ENCODE measurements at places on chromosomes 5 and 9. TPM values are rescaled to one million over a fixed set of nuclear protein-coding genes. Genes with fewer than 3 reads are reported as not detected.

The THBS4 gene
- total RNA-seq = 0.22 TPM

The CCDC183 gene
- not detected for total RNA-seq

The TNFSF8 gene
- total RNA-seq = not detected

The SWI5 gene
- total RNA-seq = 61.4 TPM

The NEURL1B gene
- total RNA-seq = 2.3 TPM

The ARL14EPL gene
- 0.37 TPM for total RNA-seq

The FUBP3 gene
- total RNA-seq = 49.2 TPM

DNA sequence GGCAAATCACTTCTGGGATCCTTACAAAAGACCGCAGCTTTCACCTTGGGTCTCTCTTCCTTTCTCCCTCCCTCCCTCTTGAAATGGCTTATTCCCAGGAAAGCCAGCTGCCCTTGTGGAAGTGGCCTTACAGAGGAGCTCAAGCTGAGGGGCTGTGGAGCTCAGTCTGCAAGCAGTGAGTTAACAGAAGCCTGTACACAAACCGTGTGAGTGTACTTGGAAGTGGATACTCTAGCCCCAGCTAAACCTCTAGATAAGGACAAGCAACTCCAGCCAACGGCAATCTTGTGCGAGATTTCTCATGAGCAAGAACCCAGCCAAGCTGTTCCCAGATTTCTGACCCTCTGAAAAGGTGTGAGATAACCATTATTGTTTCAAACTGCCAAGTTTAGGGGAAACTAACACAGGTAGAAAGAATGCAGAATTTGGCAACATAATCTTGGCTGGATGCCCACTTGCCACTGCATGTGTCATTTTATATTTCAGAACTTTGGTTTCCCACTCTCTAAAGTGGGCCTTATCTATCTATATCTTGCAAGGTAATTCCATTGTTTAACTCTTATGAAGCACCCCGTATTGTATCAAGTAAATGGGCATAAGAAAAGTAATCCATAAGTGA lies 85.6 kb downstream of the CDH18 start:
- DNase-seq = peak; percentile 41

- no peak for DNase-seq
These were observed 330.5 kb upstream of the IRX4 start for GRCh38 chr5:2213121-2213730.

- DNase-seq = no peak
These were observed 3.1 kb downstream of the LHX3 start for GRCh38 chr9:136201609-136202453.

- DNase-seq = no peak
These were observed 1086.5 kb downstream of the EFNA5 start for GRCh38 chr5:106584268-106584667.

- no peak for DNase-seq
These were observed 388.8 kb downstream of the CDK5RAP2 start for GRCh38 chr9:120191141-120191540.

DNA sequence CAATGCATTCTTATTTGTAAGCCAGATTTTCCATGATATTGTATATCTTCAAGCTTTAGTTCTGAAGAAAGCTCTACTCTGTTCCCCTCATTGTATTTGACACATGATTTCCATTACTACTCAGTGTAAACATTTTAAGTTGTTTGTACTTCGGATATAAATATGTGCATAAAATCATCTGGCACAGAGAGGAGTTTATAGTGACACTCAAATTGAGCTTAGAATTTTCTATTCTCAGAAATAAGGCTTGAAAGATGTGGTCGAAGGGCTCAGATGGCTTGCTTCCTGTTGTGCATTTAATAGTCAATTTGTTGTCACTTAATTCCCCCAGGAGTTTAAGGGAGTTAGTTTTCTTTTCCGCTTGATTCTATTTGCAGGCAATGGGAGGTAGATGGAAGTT lies 88.8 kb downstream of the PPIC start:
- no peak for DNase-seq

DNA sequence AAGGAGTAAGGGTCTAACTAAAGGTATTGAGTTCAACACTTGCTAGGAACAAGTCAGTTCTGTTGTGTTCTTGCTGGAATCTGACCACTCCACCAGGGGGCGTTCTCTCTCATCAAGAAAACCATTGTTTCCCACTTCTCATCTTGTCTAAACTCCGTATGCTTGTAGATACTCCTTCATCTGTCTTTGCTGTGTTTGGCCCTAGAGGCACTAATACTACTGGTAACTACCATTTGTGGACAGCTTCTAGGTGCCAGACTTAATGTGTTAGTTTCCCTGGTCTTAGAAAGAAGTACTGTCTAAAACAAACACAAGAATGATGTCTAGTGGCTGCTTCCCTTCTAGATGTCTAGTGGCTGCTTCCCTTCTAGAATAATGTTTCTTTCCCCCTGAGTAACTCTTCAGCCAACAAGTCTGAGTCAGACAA lies 18.7 kb upstream of the PTPDC1 start:
- peak; percentile 82 for DNase-seq

- DNase-seq = peak; percentile 68
These were observed 23.9 kb downstream of the DCANP1 start for GRCh38 chr5:135423146-135423845.

- DNase-seq = no peak
These were observed 38.7 kb upstream of the CDK20 start for GRCh38 chr9:88013035-88013434.

DNA sequence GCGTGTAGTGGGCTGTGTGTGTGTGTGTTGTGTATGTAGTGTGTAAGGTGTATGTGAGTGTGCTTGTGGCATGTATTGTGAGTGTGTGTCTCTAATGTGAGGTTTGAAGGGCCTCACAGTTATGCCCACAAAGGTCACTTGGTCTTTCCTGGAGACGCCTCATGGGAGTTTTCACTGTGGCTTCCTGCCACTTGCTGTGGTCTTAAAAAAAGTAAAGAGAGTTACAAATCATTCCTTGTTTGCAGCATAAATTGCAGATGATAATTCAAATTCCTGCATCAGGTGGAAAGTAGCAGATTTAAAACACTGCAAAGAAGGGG lies 72.6 kb downstream of the TENT4A start:
- DNase-seq = no peak

DNA sequence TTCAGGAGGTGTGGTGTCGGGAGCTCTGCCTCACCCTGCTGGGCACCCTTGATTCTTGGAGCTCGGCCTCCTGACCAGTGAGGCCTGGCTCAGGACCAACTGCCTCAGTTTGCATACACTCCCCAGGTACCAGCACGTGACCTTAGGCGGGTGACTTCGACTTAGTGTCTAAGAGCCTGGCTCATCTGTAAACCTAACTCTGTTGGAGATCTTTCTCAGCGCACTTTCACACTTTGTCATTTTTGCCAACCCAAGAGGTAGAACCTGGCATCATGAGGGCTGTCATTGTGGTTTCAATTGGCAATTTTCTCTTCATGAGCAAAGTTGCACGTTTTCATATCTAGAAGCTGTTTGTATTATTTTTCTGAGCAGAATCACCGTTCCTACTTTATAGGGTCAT lies 13.4 kb upstream of the WNK2 start:
- DNase-seq = no peak

DNA sequence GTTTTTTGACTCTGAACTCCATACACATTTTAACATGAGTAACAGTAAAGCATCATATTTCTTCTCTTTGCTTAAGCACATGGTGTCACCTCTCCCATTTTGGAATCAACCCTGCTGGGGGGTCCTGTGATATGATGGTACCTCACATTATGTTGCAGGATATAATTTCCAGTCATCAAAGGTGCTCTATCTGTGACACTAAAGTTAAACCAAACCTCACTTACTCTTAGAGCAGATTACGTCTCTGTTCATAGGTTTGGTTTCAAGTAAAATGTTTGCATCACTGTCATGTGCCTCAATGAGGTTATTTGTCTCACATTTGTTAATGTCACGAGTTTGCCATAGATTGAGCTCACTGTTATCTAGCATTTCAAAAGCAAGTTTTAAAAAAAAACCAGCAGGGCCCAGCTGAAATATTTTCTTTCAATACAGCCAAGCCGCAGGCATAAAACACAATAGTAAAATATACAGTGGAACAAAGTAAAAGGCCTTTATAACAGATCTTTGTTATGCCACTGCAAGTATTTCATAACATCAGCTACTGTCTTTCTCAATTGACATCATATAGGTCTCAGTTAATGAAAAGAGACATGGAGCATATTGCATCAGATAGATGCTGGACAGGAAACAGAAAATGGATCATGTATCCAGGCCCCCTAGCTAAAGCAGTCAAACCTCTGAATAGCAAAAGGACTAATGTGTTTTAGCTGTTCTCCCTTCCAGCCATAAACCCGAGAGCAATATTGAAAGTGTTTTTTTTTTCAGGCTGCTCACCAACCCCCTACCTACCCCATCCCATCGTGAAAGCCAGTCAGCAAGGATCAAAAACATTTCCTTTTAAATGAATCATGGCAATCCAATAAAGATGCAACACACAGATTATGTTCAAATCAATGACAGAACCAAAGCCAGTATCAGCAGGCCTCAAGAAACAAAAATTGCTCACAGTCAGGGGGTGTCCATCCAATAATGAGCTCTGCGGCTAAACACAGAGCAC lies 182.1 kb upstream of the ITGA1 start:
- no peak for DNase-seq

DNA sequence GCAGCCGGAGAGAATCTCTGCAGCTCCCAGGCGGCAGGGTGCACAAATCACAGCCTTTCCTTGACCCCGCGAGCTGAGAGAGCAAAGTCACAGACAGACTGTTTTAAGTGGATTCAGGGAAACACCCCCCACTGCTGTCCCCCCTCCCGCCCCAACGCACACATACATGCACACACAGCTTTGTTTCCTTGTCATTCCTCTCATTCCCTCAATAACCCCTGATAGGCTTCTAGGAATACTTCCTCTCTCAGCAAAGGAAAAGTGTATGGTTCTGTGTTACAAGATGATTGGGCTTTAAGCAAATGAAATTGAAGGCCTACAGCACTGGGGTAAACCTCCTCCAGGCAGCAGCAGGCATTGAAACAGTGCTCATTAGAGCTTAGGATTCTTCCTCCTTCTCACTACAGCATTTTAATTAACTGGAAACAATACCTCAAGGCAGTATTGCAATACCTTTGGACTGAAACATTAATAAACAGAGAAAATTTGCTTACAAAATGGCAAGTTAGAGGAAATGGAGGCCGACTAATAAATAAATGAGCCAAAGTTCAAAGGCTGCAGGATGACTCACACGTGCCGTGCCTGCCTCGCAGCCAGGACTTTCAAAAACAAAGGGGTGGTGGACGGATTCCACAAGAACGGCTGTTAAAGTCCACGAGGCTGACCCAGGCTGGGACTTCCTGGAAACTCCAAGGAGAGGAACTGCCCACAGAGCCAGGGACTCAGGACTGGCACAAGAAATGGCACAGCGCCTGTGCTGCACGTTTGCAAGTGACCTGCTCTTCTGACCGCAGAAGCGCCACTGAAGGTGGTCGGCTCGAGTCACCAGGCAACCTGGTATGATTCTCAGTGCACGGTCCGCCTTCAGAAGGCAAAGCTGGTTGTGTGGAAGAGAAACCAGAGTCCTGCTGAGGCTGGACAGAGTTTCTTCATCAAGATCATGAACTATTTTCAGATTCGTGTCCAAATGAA lies 236.2 kb downstream of the SYK start:
- peak; percentile 95 for DNase-seq

GRCh38 chr5:108320231-108320630 lies 61.7 kb downstream of the FBXL17 start:
- no peak for DNase-seq

GRCh38 chr9:72577212-72577753 lies 55.9 kb downstream of the TMC1 start:
- DNase-seq = peak; percentile 92

GRCh38 chr5:54021431-54022164 lies 288.8 kb downstream of the ARL15 start:
- DNase-seq = no peak

- no peak for DNase-seq
These were observed 1166.2 kb downstream of the MAT2B start for GRCh38 chr5:164671640-164672039.

DNA sequence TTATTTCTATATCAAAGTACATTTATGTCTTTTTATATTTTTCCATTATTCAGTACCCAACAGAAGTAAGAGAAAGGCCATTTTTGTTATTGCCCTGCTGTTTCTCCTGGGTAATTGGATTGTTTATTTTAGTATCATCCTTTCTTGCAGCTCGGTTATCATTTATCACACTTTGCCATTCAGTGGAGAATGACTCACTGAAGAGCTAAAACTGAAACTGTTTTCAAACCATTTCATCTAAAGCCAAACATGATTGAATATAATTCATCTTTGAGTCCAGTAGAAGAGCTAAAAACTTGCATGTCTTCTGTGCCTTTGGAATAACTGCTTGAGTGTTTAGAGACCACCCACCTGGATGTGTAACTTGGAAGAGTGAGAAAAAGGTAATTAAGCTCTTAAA lies 139.5 kb upstream of the PRDM9 start:
- DNase-seq = no peak

GRCh38 chr5:57221049-57221568 lies 47.2 kb downstream of the GPBP1 start:
- DNase-seq = peak; percentile 65
